ENCODE measurements at places on chromosomes 5 and 9. TPM values are rescaled to one million over a fixed set of nuclear protein-coding genes. Genes with fewer than 3 reads are reported as not detected.

GRCh38 chr5:81140943-81141342 is 92.2 kb upstream of the CKMT2 start:
- peaks cover 20% of the 10 kb centered on the region for H3K4me1 ChIP-seq
- no peak overlapping the region for H3K4me3 ChIP-seq
- H3K27me3 ChIP-seq, result no peaks in the 10 kb centered on the region

- no peaks in the 10 kb centered on the region for H3K4me1 ChIP-seq
- no peak overlapping the region for H3K27ac ChIP-seq
- no peak for DNase-seq
- peaks cover 5% of the 10 kb centered on the region for H3K36me3 ChIP-seq
- no peak overlapping the region for H3K4me3 ChIP-seq
- H3K27me3 ChIP-seq, result no peaks in the 10 kb centered on the region
Observed at GRCh38 chr9:136230365-136230764, 15.2 kb downstream of the QSOX2 start.

DNA sequence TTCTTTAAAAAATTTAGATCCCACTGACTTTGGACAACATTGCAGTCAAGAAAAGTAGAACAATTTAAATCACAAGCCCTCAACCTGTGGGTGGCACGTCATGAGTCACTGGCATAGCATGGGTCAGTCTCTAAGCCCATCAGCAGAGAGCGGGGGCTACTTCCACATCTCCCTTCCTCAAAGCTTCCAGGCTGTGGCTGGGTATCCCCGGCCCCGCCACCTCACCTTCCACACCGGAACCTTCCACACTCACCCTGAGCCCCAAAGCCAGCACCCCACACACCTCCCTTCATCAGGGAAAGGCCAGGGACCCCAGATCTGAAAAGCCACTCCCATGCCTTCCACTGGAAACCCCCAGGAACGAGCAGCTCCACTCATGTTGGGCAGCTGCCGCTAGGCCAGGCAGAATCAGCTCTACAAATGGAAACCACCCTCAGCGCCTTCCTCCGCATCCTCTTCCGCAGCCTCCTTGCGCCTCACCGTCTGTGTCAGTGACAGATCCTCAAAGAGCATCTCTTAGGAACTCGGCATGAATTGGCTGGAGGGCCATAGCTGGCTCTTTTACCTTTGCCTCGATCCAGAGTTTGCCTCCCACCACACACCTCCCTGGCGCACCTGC is 156.5 kb downstream of the ERCC6L2 start:
- no peak overlapping the region for H3K4me3 ChIP-seq
- no peak for DNase-seq
- H3K4me1 ChIP-seq, result peaks cover 7% of the 10 kb centered on the region
- H3K27ac ChIP-seq, result no peak overlapping the region
- no peaks in the 10 kb centered on the region for H3K36me3 ChIP-seq
- H3K27me3 ChIP-seq, result peaks cover 35% of the 10 kb centered on the region

The ZDHHC11B gene
- total RNA-seq, result 0.74 TPM

GRCh38 chr9:91422758-91423711 is 597 bp downstream of the NFIL3 start:
- no peaks in the 10 kb centered on the region for H3K36me3 ChIP-seq
- H3K27ac ChIP-seq, result peak overlapping the region; percentile 99
- peaks cover 62% of the 10 kb centered on the region for H3K4me1 ChIP-seq

The TAS2R1 gene
- total RNA-seq, result not detected

The PAEP gene
- not detected for total RNA-seq

DNA sequence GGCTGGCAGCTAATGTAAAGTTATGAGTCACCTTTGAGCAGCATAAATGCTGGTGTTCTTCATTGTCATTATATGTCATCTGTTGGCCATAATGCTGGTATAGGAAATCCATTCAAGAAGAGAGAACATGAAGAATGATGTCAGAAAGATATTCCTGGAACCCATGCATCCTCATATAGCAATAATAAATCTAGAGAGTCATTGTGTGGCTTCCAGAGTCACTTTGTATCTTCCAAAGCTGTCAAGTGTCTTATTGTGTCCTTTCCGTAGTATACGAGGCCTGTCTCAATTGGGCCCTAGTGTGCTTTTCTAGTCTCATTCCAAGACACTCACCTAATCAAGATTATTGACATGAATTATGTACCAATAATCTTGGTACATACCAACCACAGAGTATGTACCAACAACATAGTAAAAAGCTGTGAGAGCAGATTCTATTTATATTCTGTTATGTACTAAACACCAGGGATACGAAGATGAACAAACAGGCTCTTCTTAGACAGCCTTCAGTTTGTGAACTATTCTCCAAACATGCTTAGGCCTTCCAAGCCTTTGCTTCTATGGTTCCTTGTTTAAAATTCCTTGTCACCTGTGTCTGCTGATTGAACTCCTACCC is 110.1 kb downstream of the ERCC6L2 start:
- no peak for DNase-seq
- peaks cover 15% of the 10 kb centered on the region for H3K4me1 ChIP-seq
- H3K36me3 ChIP-seq, result peaks cover 46% of the 10 kb centered on the region
- no peaks in the 10 kb centered on the region for H3K27me3 ChIP-seq

DNA sequence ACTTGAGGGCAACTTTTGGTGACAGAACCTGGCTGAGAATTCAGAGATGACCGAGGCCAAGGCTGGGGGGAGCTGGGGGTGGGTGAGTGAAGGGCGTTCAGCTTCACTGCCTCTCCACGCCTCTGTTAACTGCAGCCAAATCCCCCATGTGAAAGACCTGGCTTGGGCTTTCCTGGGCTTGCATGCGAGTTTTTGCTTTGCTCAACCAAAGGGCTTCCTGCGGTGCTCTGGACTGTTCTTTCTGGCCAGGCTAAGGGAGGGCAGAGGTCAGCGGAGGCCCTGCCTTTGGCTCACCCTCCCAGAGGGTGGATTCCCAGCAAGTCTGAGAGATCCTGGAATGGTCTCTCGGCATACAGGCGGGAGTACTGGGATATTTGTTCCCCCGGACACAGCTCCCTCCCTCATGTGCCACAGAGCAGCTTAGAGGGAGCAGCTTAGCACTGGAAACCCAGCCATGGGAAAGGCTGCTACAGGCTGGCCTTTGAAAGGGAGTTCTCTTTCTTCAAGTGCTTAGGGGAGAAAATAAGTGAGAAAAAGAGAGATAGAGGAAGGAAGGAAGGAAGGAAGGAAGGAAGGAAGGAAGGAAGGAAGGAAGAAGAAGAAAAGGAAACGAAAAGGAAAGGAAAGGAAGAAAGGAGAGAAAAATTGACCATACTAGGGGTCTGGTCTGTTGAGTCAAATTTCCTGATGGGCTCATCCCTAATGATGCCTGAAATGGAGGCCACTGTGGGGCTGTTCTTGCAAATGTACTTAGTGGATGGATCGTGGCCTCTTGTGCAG is 158.8 kb downstream of the FGF18 start:
- no peak overlapping the region for H3K4me3 ChIP-seq
- H3K36me3 ChIP-seq, result no peaks in the 10 kb centered on the region
- no peak overlapping the region for H3K27ac ChIP-seq

GRCh38 chr5:71587766-71588532 is 809 bp downstream of the MCCC2 start:
- peak overlapping the region; percentile 87 for H3K4me3 ChIP-seq
- peaks cover 2% of the 10 kb centered on the region for H3K36me3 ChIP-seq
- H3K27me3 ChIP-seq, result no peaks in the 10 kb centered on the region
- peak overlapping the region; percentile 99 for H3K27ac ChIP-seq

DNA sequence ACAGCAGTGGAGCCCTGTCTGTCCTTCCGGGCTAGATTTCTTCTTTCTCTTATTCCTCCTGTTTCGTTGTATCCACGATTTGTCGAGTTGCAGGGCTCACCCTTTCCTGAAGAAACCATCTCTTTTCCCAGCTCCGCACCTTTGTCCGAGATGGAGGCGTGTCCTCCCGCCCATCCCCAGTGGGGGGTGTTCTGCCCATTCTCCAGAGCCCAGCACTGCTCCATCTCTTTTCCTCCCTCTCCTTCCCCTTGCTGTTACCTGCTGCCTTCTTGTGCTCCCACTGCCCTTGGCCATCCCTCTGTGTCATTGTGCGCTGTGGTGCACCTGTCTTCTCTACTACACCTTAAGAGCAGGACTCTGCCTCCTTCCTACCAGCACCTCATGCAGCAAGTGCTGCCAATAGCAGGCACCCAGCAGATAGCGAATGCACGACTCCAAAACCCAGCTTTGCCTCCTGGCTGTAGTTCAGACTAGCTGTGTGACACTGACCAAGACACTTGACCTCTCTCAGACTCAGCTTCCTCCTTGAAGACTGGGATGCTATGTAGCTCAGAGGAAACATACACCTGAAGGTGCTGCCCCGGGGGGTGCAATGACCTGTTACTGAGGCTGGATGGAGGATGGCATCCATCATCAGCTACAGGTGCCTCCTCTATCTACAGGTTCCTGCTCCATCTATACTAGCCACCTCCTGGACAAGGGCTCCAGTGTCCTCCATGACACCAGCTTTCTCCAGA is 8.9 kb downstream of the OR13J1 start:
- H3K4me3 ChIP-seq, result no peak overlapping the region
- peaks cover 37% of the 10 kb centered on the region for H3K27me3 ChIP-seq
- no peaks in the 10 kb centered on the region for H3K4me1 ChIP-seq
- no peak for DNase-seq
- H3K36me3 ChIP-seq, result peaks cover 3% of the 10 kb centered on the region

The PCDHB10 gene
- total RNA-seq, result 11.7 TPM

The NNT gene
- 68.7 TPM for total RNA-seq

The CER1 gene
- 1.0 TPM for total RNA-seq

GRCh38 chr5:15983392-15983791 is 196.2 kb downstream of the MARCHF11 start:
- H3K4me3 ChIP-seq, result no peak overlapping the region
- no peak overlapping the region for H3K27ac ChIP-seq
- no peaks in the 10 kb centered on the region for H3K27me3 ChIP-seq

DNA sequence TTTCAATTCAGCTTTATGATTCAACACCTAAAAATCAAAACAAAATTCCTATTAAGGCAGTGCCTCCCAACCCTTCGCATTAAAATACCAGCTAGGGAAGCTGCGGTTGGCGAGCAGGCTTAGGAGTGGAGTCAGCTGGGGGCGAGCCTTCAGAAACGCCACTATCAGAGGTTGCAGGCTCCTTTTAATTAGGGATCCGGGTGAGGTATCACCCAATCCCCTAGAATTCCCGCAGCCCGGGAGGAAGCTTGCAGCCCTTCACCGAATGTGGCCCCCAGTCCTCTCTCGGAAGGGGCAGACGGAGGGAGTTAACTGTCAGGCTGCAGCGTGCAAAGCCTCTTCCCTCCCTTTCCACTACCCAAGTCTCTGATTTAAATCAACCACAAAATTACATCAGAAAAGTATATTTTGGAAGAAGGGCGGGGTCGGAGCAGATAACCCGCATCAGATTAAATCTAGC is 1.7 kb downstream of the STC2 start:
- H3K27ac ChIP-seq, result peak overlapping the region; percentile 80
- peaks cover 9% of the 10 kb centered on the region for H3K27me3 ChIP-seq
- H3K36me3 ChIP-seq, result peaks cover 19% of the 10 kb centered on the region
- peak overlapping the region; percentile 93 for H3K4me3 ChIP-seq
- peaks cover 49% of the 10 kb centered on the region for H3K4me1 ChIP-seq

GRCh38 chr5:164431634-164432304 is 926.4 kb downstream of the MAT2B start:
- H3K27me3 ChIP-seq, result no peaks in the 10 kb centered on the region
- DNase-seq, result no peak
- H3K27ac ChIP-seq, result no peak overlapping the region
- no peak overlapping the region for H3K4me3 ChIP-seq
- H3K4me1 ChIP-seq, result peaks cover 22% of the 10 kb centered on the region
- no peaks in the 10 kb centered on the region for H3K36me3 ChIP-seq

The RFX3 gene
- total RNA-seq, result 35.6 TPM

DNA sequence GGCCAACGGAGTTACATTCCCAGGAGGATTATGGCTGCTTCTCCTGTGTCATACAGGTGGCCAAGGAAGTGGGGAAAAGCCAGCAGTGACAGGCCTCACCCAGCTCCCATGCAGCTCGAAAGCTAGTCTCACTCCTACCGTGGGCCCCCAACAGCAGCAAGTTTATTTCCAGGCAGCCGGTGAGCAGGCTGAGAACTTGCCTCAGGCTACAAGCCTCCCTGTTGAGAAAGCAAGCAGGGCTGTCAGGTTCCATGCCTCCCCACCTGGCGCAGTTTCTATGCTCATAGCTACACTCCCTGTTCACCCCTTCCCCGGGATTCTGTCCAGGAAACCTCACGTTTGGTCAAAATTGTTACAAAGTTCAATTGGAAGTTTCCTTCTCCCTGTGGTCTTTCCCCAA is 27.5 kb upstream of the DNAH5 start:
- peaks cover 19% of the 10 kb centered on the region for H3K27me3 ChIP-seq
- H3K4me1 ChIP-seq, result no peaks in the 10 kb centered on the region
- H3K4me3 ChIP-seq, result no peak overlapping the region
- no peak for DNase-seq
- no peaks in the 10 kb centered on the region for H3K36me3 ChIP-seq

- no peak for DNase-seq
- H3K4me1 ChIP-seq, result peaks cover 4% of the 10 kb centered on the region
- H3K4me3 ChIP-seq, result no peak overlapping the region
- H3K27ac ChIP-seq, result no peak overlapping the region
- H3K36me3 ChIP-seq, result peaks cover 10% of the 10 kb centered on the region
Observed at GRCh38 chr5:143606043-143606752, 202.7 kb upstream of the NR3C1 start.

GRCh38 chr5:76400466-76400865 is 2.6 kb upstream of the IQGAP2 start:
- H3K4me1 ChIP-seq, result peaks cover 16% of the 10 kb centered on the region
- DNase-seq, result no peak
- no peak overlapping the region for H3K4me3 ChIP-seq
- H3K27ac ChIP-seq, result no peak overlapping the region

The ANKRD55 gene
- 0.18 TPM for total RNA-seq

The CEL gene
- total RNA-seq, result 4.3 TPM

GRCh38 chr9:38119560-38120236 is 50.7 kb upstream of the SHB start:
- no peak overlapping the region for H3K4me3 ChIP-seq
- H3K4me1 ChIP-seq, result peaks cover 7% of the 10 kb centered on the region
- DNase-seq, result no peak
- peaks cover 2% of the 10 kb centered on the region for H3K27me3 ChIP-seq
- no peaks in the 10 kb centered on the region for H3K36me3 ChIP-seq

DNA sequence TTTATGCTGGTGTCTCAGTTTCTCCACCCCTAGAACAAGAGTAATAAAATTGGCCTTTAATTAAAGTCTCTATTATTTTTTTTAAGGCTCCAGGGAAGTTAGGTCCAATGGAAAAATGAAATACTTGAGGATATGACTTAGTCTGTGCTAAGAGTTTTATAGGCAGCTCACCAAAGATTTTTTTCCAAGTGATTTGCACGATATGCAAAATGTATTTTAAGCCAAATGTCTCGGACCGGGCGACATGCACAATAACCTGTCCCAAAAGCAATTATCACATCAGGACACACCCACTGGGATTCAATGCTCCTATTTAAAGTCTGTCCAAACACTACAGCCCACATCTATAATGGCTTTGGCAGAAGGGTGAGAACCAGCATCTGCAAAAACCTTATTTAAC is 136.1 kb upstream of the ANKH start:
- H3K4me3 ChIP-seq, result no peak overlapping the region
- no peaks in the 10 kb centered on the region for H3K27me3 ChIP-seq
- DNase-seq, result no peak
- H3K36me3 ChIP-seq, result no peaks in the 10 kb centered on the region
- H3K27ac ChIP-seq, result no peak overlapping the region

GRCh38 chr9:94086486-94087345 is 2.5 kb downstream of the PTPDC1 start:
- no peaks in the 10 kb centered on the region for H3K27me3 ChIP-seq
- H3K36me3 ChIP-seq, result no peaks in the 10 kb centered on the region
- peak overlapping the region; percentile 48 for H3K27ac ChIP-seq
- peaks cover 45% of the 10 kb centered on the region for H3K4me1 ChIP-seq

All from mesothelial cell of epicardium (in vitro differentiated cells).